ENCODE measurements at places on chromosomes 11 and 22.
A peak's percentile ranks its signal among the peaks of the same experiment; 100 is the strongest.

DNA sequence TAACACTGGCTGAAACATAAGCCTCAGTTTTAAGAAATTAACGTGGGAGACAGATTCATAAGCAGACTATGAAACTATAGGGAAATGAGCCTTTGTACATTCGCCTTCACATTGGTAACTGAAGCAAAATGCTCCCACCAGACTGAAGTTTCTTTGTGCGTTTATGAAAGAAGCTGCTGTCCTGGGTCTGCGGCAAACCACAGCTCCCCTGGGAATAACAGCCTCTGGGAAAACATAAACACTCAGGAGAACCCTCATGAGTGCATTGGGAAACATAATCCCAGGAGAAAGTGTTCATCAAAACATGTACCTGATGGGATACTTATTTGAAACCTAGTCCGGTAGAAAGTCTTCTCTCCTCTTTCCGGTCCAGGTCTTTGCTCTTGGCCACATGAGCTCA is 193.1 kb upstream of the LARGE1 start:
- H3K4me1 ChIP-seq: no peaks in the 10 kb centered on the region
- DNase-seq: no peak
- no peak overlapping the region for H3K27ac ChIP-seq
- no peaks in the 10 kb centered on the region for H3K27me3 ChIP-seq
- H3K36me3 ChIP-seq: no peaks in the 10 kb centered on the region

GRCh38 chr11:94776351-94777321 is 8.5 kb downstream of the AMOTL1 start:
- peak; percentile 67 for DNase-seq
- no peak overlapping the region for H3K4me3 ChIP-seq
- peaks cover 35% of the 10 kb centered on the region for H3K4me1 ChIP-seq
- H3K27ac ChIP-seq: peak overlapping the region; percentile 78
- no peaks in the 10 kb centered on the region for H3K27me3 ChIP-seq

GRCh38 chr11:40306938-40307548 is 1152.4 kb downstream of the LRRC4C start:
- no peaks in the 10 kb centered on the region for H3K27me3 ChIP-seq
- no peaks in the 10 kb centered on the region for H3K36me3 ChIP-seq
- DNase-seq: peak; percentile 65
- no peak overlapping the region for H3K4me3 ChIP-seq
- peaks cover 18% of the 10 kb centered on the region for H3K4me1 ChIP-seq
- no peak overlapping the region for H3K27ac ChIP-seq

- no peak overlapping the region for H3K27ac ChIP-seq
- H3K4me1 ChIP-seq: peaks cover 15% of the 10 kb centered on the region
- peak; percentile 43 for DNase-seq
- no peak overlapping the region for H3K4me3 ChIP-seq
- no peaks in the 10 kb centered on the region for H3K27me3 ChIP-seq
Measured at GRCh38 chr11:73087730-73088129, 54.4 kb downstream of the FCHSD2 start.

DNA sequence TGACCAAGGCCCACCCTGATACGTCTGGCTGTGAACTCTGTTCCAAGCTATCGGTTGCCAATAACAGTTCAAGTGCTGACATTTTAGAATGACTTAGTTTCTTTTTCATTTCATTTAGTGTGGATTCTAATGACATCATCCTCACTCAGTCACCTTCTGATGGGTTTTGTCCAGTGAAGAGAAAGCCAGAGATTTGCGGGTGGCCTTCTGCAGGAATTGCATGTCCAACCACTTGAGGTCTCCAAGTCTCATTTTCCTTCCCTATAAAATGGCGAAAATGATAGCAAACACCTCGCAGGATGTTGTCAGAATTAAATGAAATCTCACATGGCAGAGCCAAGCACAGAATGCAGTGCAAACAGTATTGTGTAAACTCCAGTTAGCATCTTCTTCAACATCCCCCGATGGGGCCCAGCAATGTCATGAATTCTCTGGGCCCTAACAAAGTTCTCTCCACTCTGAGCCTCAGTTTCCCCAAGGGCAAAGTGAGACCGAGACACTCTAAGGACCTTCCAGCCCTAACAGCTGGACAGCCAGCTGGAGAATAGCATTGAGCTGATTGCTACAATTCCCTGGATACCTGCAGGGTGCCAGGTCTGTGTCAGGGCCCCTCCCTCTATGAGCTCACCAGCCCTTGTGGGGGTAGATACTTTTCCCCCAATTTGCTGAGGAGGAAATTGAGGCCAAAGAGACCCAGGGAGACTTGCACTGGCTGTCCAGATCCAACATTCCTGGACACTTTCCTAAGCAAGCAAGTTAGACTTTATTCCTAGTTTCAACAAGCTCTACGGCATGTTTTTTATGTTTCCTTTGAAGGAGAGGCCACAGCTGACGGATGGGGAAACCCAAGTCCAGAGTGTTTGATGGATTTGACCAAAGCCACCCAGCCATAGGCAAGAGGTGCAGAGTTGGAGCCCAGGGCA is 286.7 kb downstream of the MN1 start:
- H3K27ac ChIP-seq: no peak overlapping the region
- peaks cover 10% of the 10 kb centered on the region for H3K36me3 ChIP-seq
- no peaks in the 10 kb centered on the region for H3K27me3 ChIP-seq
- no peak overlapping the region for H3K4me3 ChIP-seq
- no peak for DNase-seq

- H3K4me1 ChIP-seq: no peaks in the 10 kb centered on the region
- no peaks in the 10 kb centered on the region for H3K27me3 ChIP-seq
- no peak for DNase-seq
- H3K36me3 ChIP-seq: no peaks in the 10 kb centered on the region
Measured at GRCh38 chr11:12516387-12517105, 139.2 kb downstream of the PARVA start.

GRCh38 chr11:92311616-92312449 is 87.2 kb downstream of the FAT3 start:
- H3K27me3 ChIP-seq: no peaks in the 10 kb centered on the region
- H3K27ac ChIP-seq: peak overlapping the region; percentile 93
- peaks cover 28% of the 10 kb centered on the region for H3K4me1 ChIP-seq
- DNase-seq: peak; percentile 59

DNA sequence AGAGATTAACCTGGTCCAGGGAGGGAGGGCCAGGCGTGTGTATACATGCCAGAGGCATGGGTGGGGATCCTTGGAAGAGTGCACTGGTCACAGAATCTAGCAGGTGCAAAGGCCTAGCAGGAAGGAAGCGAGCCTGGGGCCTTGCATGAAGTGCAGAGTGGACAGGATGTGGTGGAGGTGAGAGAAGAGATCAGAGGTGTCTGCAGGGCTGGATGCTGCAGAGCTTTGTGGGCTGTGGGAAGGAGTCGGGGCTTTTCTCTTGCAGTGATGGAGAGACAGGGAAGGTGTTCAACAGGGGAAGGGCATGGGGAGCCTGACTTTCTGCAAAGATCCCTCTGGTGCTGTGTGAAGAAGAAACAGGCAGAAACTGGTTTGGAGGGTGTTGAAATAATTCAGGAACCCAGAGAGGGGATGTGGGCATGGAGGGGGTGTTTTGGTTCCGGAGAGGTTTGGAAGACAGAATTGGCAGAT is 2.5 kb upstream of the TPST2 start:
- no peaks in the 10 kb centered on the region for H3K36me3 ChIP-seq
- no peak for DNase-seq
- peaks cover 6% of the 10 kb centered on the region for H3K4me1 ChIP-seq

- H3K4me3 ChIP-seq: no peak overlapping the region
- no peaks in the 10 kb centered on the region for H3K27me3 ChIP-seq
- no peaks in the 10 kb centered on the region for H3K4me1 ChIP-seq
- H3K36me3 ChIP-seq: peaks cover 6% of the 10 kb centered on the region
- peak; percentile 67 for DNase-seq
Measured at GRCh38 chr11:32374261-32374711, 61.1 kb downstream of the WT1 start.

- no peaks in the 10 kb centered on the region for H3K27me3 ChIP-seq
- no peak for DNase-seq
- no peak overlapping the region for H3K4me3 ChIP-seq
- H3K27ac ChIP-seq: no peak overlapping the region
Measured at GRCh38 chr22:48438800-48439559, 1388.7 kb downstream of the BRD1 start.

- H3K27me3 ChIP-seq: no peaks in the 10 kb centered on the region
- DNase-seq: no peak
- H3K27ac ChIP-seq: no peak overlapping the region
- peaks cover 4% of the 10 kb centered on the region for H3K36me3 ChIP-seq
- H3K4me3 ChIP-seq: no peak overlapping the region
Measured at GRCh38 chr11:69097263-69097662, 48.5 kb downstream of the TPCN2 start.

DNA sequence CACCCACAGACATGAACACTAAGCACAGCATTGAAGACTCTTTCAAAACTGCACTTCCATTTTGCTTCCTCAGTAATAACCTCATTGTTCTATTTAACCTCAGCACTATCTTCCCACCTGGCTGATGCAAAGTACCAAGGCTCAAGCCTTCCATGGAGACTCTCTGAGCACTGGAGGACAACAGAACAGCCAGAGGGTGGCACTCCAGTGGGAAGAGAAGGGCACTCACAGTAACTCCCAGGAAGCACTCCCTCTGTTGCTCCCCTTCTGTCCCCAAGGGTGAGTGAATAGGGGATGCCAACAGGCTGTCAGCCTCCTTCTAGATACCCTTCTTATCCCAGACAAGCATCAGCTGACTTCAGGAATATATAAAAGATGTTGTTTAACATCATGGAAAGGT is 3.5 kb downstream of the ME3 start:
- no peak for DNase-seq
- no peak overlapping the region for H3K27ac ChIP-seq
- H3K4me3 ChIP-seq: no peak overlapping the region
- H3K36me3 ChIP-seq: no peaks in the 10 kb centered on the region

- H3K27me3 ChIP-seq: no peaks in the 10 kb centered on the region
- peaks cover 47% of the 10 kb centered on the region for H3K36me3 ChIP-seq
- peaks cover 14% of the 10 kb centered on the region for H3K4me1 ChIP-seq
- no peak overlapping the region for H3K4me3 ChIP-seq
Measured at GRCh38 chr11:130118165-130118564, 41.4 kb upstream of the ST14 start.

DNA sequence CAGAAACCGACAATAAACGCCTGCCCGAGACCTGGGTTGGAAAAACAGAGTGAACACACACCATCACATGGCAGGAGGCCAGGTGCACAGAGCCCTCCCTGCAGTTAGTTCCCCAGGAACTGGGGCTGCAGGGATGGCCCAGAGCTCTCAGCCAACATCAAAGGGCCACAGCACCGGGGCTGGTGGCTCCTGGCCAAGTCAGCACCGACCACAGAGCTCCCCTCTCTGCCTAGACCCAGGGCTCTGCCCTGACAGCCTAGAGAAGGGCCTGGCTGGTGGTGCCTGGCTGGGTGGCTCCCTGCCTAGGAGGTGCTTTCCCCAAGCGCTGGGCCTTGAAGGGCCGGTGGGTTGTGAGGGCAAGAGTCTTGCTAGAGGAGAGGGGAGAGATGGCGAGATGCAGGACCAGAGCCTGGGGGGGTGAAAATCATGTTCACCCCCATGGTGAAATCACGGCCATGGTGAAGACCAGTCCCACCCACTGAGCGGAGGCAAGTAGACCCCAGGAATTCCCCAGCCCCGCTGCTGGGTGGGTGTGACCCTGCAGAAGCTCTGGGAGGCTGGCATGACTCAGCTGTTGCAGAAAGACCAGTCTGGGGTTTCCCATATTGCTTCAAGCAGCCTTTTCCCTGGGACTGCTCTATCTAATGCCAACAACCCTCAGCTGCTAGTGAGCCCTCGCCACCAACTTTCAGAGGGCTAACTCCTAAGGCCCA is 7.2 kb upstream of the BID start:
- DNase-seq: peak; percentile 93
- H3K4me3 ChIP-seq: peak overlapping the region; percentile 55
- peaks cover 19% of the 10 kb centered on the region for H3K4me1 ChIP-seq
- peak overlapping the region; percentile 70 for H3K27ac ChIP-seq
- no peaks in the 10 kb centered on the region for H3K36me3 ChIP-seq

GRCh38 chr22:23071230-23072076 is 1.1 kb downstream of the GNAZ start:
- no peak overlapping the region for H3K4me3 ChIP-seq
- H3K4me1 ChIP-seq: no peaks in the 10 kb centered on the region
- no peak for DNase-seq
- H3K36me3 ChIP-seq: no peaks in the 10 kb centered on the region
- no peak overlapping the region for H3K27ac ChIP-seq
- no peaks in the 10 kb centered on the region for H3K27me3 ChIP-seq

DNA sequence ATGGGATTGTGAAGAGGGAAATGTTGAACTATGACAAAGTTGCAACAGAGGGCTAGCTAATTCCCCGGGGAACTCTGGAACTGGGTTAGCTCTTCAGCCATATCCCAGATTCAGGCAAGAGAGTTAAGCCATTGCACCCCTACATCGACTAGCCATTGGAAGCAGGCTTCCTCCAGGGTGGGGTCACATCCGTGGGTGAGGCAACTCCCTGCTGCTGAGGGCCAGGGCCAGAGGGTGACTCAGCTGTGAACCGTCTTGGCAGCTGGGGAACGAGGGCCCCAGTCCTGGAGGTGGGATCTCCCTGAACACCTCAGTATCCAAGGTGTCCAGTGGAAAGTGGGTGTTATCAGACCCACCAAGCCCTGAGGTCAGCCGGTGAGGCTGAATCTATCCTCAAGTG is 41.1 kb downstream of the RPS6KA4 start:
- H3K4me3 ChIP-seq: no peak overlapping the region
- peaks cover 5% of the 10 kb centered on the region for H3K4me1 ChIP-seq
- peak; percentile 65 for DNase-seq
- H3K36me3 ChIP-seq: peaks cover 6% of the 10 kb centered on the region
- H3K27ac ChIP-seq: no peak overlapping the region

GRCh38 chr11:77548552-77549445 is 41.0 kb upstream of the AQP11 start:
- no peak overlapping the region for H3K4me3 ChIP-seq
- peaks cover 5% of the 10 kb centered on the region for H3K4me1 ChIP-seq
- H3K36me3 ChIP-seq: no peaks in the 10 kb centered on the region
- no peaks in the 10 kb centered on the region for H3K27me3 ChIP-seq
- no peak for DNase-seq

- H3K27ac ChIP-seq: no peak overlapping the region
- DNase-seq: no peak
- H3K4me3 ChIP-seq: no peak overlapping the region
- H3K27me3 ChIP-seq: no peaks in the 10 kb centered on the region
- no peaks in the 10 kb centered on the region for H3K4me1 ChIP-seq
Measured at GRCh38 chr11:32391956-32392553, 43.3 kb downstream of the WT1 start.

DNA sequence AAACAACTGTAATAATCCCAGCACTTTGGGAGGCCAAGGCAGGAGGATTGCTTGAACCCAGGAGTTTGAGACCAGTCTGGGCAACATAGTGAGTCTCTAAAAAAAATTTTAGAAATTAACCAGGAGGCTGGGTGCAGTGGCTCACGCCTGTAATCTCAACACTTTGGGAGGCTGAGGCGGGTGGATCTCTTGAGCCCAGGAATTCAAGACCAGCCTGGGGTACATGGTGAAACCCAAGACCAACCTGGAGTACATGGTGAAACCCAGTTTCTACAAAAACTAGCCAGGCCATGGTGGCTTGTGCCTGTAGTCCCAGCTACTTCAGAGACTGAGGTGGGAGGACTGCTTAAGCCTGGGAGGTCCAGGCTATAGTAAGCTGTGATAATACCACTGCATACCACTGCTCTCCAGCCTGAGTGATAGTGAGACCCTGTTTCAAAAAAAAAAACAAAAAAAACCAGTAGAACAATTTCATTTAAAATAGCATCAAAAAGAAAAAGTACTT is 11.2 kb downstream of the PI4KA start:
- DNase-seq: no peak
- H3K4me3 ChIP-seq: no peak overlapping the region
- H3K27me3 ChIP-seq: no peaks in the 10 kb centered on the region

GRCh38 chr11:57081356-57081755 is 92.6 kb downstream of the OR5AK2 start:
- no peak for DNase-seq
- no peaks in the 10 kb centered on the region for H3K4me1 ChIP-seq
- no peaks in the 10 kb centered on the region for H3K36me3 ChIP-seq
- no peak overlapping the region for H3K27ac ChIP-seq

- no peak within 1 kb of the TSS for H3K27ac ChIP-seq
- H3K27me3 ChIP-seq: no peaks in the 10 kb centered on the region
- no peaks in the 10 kb centered on the region for H3K36me3 ChIP-seq
Measured at GRCh38 chr11:15114501-15115475, at the start of gene INSC. Gene INSC, plus strand, starts transcription at chr11:15114923. Its CDS starts 34,252 bp downstream, at chr11:15149175.
